ENCODE measurements at places on chromosomes 3 and 15.

DNA sequence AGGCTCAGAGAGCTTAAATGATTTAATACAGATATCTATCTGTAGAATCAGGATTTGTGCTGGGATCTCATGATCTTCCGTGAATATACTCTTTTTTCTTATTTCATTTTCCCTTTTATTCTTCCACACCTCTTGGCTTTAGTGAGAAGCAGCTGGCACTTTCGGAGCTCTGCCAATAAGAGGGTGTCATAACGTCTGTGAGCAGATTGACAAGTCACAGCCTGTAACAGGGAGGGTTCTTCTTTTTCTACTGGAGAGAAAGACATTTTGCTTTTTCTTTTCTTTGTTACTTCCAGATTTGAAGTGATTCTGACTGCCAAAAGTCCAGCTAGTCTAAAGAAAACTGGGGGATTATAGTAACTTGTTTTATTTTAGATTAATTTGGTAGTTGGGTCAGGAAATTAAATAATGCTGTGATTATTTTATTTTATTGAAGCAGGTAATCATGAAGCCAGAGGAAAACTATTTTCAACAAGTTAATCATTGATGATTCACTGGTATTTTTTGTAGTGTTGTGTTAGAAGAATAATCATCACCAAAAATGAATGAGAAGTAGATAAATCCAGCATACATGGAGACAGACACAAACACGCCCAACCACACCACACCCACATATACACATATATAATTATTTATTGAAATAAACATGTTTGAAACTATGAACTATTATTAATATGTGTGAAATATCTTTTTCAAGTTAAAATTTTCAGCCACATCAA, 69.8 kb downstream of the TNFAIP8L3 start:
- no peak for DNase-seq

DNA sequence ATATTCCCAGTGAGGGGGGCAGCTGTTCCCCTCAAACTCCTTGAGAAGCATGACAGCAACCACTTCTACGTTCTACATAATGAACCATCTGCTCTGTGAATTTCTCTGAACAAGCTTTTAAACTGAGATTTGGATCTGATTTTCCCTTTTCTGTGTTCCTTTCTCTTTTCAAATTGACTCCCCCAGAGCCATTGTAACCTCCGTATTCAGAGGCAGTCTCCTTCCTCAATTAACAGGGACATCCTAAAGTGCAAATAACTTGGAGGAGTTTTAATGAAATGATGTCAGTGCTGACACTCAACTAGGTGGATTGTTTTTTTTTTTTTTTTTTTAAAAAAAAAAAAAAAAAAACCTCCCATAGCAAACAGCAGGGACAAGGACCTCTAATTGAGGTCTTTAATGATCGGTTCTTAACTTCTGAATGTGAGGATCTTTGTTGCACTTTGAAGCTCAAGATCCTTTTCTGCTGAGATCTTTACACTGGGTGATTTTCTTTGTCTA, 48.8 kb downstream of the ADAMTS9 start:
- no peak for DNase-seq

- no peak for DNase-seq
Observed at GRCh38 chr3:189787632-189788031, 156.4 kb downstream of the TP63 start.

DNA sequence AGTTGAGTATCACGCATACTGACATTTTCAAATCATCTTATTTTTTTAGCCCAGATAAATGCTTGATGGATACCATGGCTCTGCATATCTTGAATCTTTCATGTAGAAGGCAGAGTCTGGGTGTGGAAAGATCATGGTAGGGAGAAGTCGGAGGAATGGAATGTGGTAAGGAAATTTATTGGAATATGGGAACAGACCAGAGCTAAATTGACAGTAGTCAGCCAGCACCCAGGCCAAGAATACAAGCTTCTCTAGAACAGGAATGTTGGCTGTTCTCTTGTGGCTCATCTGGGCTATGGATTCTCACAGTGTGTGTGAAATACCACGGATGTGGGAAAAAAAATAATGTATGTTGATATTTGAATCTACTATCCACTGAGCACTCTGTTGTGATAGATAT, 305.7 kb upstream of the COL8A1 start:
- no peak for DNase-seq

GRCh38 chr3:112811131-112811884, 35.4 kb downstream of the CD200R1L start:
- no peak for DNase-seq

- DNase-seq = no peak
Observed at GRCh38 chr3:149120051-149120972, 9.1 kb upstream of the HPS3 start.

- DNase-seq = no peak
Observed at GRCh38 chr3:94173673-94174434, 111.0 kb downstream of the NSUN3 start.

DNA sequence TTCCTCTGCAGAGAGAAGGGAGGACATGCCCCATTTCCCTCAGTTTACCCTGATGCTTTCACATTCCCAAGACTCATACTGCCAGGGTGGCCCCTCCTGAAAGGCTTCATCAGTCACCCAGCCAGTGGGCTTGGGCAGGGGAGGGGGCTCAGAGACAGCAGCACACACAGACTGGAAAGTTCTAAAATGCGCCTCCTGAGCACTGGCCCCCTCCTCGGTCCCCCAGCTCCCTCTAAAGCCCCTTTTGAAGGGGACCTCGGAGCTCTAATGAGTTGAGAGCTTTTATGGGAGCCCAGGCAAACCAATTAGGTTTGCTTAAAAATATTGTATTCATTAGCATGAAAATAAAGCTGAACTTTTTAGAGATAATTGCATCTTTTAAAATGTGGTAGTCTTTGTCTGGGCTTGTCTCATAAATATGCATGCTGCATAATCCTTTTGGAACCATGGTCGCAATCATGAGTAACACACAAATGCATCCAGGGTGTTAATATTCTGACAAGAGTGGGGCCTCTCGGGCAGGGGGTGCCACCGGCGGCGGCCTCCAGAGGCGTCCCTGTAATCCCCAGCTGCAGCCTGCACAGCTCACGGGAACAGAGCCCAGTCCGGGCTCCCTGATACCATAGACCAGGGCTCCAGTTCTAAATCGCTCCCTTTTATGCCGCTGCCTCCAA, 78.5 kb downstream of the RPLP1 start:
- no peak for DNase-seq

GRCh38 chr3:78178740-78179363, 1139.0 kb downstream of the ROBO2 start:
- DNase-seq = no peak

DNA sequence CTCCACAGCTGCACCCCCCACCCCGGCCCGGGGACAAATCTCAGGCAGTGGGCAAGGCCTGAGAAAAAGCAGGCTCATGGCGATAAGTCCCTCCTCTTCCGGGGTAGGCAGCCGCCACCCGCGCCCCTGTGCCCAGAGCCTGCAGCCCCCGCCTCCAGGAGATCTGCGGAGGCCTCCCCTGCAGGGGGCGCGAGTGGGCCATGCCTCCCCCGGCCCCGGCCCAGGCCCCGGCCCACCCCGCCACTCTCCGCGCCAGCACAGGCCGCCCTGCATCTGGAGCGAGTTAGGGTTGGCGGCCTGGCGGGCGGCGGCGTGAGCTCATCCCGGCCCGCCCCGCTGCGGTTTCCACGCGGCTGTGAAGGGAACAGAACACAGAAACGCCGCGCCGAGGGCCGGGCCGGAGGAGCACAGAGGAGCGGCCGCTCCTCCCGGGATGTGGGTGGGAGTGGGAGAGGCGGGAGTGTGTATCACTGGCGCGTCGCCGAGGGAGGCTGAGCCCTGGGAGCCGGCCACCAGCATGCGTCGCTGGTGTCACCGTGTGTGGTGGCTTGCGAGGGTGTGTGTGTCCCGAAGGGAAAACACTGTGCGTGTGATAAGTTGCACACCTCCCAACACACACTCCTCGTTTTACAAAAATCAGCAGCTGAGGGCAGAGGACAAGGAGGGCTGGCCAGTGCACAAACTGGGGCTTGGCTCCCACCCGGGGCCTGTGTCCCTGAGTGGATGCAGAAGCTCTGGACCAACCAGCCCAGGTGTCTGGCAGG, 17.2 kb downstream of the MYL3 start:
- DNase-seq = peak; percentile 76

- DNase-seq = no peak
Observed at GRCh38 chr3:114234745-114235144, 2.6 kb downstream of the ZNF80 start.

GRCh38 chr3:139263798-139264197, 80.0 kb upstream of the MRPS22 start:
- DNase-seq = no peak
